ENCODE measurements at places on chromosomes 3 and 15.
A peak's percentile ranks its signal among the peaks of the same experiment; 100 is the strongest.

DNA sequence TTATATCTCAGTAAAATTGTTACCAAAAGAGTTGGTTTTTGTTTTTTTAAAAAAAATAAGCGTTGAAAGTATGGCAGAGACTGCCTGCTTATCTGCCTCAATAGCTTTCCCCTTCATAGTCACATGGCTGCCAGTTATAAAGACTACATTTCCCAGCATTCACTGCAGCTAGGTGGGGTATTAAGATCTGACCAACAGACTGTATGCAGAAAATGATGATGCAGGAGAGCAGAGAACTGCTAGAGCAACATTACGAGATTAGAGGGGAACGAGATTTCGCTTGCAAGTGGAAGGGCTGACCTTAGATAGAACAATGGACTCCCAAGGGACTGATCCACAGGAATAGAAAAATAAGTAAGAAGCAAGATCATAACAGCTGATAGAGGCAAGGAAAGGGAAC lies 14.3 kb downstream of the RHOA start:
- no peak for DNase-seq

DNA sequence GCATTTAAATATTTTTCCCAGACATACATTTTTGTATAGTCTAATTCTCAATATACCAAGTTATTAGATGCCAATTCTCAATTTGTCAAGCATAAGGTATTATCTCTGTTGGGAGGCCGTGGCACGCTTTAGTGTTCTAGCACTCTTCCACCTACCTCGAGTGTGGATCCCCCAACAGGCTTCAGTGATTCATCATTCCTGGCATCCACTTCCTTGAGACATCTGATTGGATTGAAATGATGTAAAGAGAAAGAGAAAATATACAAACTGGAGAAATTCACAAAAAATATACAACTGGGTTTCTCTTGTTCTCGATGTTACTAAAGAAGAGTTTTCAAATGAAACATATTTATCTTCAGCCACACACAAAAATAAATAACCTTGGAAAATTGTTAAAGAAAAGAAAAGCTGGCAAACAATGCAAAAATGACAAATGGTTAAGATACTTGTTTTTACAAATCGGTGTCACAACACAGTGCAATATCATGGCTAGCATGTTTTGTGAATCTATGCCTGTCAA lies 218.0 kb upstream of the CDIN1 start:
- DNase-seq: no peak

DNA sequence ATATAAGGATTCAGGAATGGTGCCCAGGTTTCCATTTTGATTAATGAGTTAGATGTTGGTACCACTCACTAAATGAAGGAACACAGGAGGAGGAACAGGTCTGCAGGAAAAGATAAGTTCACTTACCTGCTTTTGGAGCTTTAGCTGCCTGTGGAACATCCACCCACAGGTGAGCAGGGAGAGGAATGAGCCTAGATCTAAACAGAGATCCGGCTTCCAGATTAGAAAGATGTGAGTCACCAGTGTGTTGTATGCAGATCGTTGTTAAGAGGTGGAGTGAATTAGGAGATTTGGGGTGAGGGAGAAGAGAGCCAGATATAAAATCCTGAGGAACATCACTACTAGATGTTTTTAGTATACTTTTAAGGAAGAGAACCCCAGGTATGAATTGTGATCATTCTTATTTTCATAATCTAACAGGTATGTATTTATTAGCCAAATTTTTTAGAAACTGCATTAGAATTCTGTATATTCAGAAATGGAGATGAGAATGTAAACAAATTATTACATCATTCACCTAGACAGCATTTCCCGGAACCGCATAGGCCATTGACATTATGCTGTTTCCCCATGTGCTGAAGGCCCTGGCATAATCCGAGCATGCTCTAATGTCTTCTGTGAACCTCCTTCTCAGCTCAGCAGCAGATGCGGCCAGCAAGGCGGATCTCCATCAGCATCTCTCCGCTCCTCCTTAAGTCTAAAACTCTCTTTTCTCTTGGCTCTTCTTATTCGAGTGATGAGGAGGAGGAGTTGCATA lies 118.2 kb downstream of the KLHL25 start:
- DNase-seq: no peak

- DNase-seq: no peak
Measured at GRCh38 chr15:63830113-63830512, 3.6 kb downstream of the HERC1 start.

GRCh38 chr15:60720493-60721256 lies 241.7 kb upstream of the ICE2 start:
- peak; percentile 67 for DNase-seq

DNA sequence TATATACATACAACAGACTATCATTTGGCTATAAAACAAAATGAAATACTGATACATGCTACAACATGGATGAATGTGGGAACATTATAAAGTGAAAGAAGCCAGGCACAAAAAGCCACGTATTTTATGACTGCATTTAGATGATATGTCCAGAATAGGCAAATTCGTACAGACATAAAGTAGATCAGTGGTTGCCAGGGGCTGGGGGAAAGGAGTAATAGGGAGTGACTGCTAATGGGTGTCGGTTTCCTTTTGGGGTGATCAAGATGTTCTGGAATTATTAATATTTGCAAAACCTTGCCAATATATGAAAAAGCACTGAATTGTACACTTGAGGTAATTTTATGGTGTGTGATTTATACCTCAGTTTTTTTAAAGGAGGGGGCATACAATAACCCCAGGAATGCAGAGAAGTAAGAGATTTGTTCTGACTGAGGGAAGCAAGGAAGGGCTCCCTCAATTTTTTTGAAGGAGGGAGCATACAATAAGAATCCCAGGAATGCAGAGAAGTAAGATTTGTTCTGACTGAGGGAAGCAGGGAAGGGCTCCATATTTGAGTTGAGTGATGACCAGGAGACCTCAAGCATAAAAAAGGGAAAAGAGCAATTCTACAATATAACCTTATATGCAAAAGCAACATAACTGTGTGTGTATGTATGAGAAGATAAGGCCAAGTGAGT lies 6.2 kb downstream of the PSMD6 start:
- no peak for DNase-seq

DNA sequence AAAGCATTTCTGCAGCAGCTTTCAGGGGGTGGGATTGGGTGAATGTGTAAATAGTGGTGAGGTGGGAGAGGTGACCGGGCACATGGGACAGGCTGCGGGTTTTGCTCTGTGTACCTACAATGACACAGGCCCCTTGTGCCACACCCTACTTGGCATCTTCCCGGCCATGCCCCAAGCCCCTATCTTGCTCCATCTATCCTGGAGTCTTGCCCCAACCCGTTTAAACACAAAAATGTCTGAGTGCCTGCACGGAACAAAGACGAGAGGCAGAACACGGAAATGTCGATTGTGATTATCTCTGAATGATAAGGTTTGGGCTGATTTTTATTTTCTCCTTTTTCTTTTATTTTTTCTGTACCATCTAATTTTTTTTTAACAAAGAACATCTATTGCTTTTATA lies 46.0 kb upstream of the SLC6A1 start:
- no peak for DNase-seq

DNA sequence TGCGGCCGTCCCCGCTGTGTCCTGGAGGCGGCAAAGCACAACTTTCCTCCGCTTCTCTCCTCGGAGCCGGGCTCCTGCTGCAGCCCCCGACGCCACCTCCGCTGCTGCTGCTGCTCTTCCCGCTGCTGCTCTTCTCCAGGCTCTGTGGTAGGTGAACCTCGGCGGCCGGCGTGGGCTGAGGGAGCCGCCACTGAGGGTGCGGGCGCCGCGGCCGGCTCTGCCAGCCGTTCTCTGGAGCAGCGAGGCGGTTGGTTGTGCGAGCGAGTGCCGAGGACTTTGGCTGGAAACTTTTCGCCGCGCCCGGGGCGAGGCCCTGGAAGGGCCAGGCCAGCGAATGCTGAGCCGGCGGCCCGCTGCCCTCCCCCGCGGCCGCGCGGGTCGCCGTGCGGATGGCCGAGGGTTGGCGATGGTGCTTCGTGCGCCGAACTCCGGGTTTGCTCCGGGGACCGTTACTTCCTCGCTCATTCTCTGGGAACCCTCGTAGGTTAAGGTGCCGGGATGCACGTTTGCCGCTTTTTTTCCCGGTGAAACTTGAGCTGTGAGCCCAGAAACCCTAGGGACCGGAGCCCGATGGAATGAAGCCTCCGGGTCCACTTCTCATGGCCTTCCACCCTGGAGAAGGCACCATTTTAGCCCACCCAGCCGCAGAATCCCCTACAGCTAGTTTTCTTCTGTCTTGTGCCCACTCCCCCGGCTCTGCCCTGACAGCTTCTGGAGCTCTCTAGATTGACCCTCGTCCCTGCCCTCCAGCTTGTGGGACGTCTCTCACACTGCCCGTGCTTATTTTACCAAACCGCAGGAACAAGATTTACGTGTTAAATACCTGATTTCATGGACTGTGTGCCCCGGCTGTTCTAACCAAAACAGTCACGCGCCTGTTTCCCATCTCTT lies 660 bp downstream of the NECTIN3 start:
- peak; percentile 25 for DNase-seq

DNA sequence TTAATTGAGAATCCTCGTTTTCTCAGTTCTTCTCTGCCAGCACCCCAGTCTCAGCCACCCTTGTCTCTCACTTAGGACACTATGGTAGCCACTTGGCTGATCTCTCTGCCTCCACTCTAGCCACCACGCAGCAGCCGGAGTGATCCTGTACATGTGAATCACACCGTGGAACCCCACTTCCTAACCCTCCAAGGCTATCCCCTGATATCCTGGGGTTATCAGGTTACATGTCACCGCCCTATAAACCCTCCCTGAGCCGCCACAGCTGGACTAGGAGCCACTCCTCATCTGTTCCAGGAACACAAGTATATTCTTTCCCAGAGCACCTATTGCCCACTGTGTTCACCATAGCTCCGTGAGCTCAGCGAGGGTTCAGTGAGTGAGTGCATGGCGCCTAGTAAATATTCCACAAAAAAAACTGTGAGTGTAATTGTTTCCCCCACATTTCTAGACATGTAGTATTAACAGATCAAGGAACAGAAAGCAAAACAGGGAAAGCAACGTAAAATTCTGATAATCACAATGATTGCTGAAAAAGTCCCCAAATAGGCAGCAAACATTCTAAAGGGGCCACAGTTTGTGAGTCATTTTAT lies 661 bp upstream of the PARP14 start:
- DNase-seq: no peak

GRCh38 chr3:56197991-56198390 lies 270.3 kb downstream of the ERC2 start:
- no peak for DNase-seq

GRCh38 chr3:23785097-23785645 lies 20.6 kb upstream of the UBE2E1 start:
- DNase-seq: no peak

DNA sequence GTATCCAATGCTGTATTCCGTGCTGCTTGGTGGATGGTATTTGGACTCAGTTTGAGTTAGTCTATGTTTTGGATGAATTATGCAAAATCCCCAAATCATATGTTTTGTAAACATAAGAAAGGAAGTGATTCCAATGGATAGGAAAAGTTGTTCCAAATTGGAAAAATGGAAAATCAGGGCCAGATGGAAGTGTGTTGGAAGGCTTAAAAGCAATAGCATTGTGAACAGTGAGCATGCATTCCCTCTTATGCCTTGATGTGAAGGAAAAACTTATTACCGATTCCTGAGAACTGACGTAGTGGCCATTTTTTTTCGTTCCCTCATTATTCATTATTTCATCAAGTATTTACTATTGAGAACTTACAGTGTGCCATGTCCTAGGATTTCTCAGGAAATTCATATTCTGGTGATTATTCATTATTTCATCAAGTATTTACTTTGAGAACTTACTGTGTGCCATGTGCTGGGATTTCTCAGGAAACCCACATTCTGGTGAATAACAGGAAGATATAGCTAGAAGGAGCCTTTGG lies 144.1 kb upstream of the TPRG1 start:
- DNase-seq: no peak

- DNase-seq: no peak
Measured at GRCh38 chr3:38354588-38355330, 8.2 kb downstream of the XYLB start.

DNA sequence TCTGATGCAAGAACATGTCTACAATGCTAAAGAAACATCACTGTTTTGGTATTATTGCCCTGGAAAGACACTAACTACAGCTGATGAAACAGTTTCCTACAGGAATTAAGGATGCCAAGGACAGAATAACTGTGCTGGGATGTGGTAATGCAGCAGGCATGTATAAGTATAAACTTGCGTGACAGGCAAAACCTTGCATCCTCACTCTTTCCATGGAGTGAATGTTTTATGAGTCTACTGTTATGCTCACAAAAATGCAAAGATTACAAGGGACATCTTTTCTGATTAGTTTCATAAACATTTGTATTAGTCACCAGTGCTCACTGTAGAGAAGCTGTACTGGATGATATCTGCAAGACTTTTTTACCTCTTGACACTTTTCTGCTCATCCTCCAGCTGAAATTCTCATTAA lies 143.6 kb downstream of the NAALADL2 start:
- no peak for DNase-seq

DNA sequence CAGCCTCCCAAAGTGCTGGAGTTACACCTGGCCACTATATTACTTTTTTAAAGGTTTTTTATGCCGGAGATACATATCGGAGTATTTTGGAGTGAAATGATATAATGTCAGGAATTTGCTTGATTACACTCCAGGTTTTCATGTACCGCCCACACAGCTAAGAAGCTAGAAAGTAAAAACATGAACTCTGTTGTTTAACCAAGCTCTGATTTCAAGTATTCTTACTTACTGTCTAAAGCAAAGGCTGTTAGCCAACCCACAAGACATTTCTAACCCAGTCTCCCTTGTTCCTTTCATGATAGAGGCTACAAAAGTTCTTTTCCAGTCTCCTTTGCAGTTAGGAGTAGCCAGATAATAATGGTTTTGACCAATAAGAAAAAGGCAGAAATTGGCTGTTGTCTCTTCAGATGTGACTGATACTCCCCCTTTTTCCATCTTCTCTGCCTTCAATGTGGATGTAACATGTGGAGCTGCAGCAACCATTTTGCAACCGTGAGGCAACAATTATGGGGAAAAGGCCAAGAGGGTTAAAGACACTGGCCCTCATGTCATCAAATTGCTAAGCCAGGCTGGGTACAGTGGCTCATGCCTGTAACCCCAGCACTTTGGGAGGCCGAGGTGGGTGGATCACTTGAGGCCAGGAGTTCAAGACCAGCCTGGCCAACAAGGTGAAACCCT lies 6.1 kb upstream of the CP start:
- no peak for DNase-seq

DNA sequence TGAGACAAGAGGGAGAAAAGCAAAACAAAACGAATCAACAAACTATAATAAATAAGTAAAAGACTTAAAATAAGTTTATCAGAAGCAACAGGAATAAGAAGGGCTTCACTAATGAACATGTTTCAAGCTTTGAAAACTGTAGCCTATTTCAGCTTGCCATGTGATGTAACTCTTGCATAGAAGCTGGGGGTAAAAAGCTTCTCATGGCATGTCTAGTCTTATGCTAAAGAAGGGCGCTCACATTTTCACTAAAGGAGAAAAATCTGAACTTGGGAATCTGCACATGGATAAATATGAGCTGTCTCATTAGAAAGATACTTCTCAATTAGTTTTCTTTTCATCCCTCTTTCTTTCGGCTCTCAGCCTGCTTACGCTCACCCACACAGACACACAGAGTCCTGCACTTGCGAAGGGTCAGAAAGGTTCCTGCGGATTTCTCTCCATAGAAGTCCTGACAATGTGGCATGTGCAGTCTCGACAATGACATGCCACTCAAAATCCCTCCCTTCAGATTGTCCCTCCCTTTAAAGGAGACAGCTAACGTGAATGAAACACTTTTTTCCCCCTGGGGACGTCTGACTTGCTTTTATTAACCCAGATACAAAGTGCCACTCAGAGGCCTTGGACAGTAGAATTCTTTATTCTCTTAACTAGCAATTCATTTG lies 568.9 kb upstream of the NR2F2 start:
- DNase-seq: no peak

GRCh38 chr3:52851348-52851747 lies 16.5 kb upstream of the MUSTN1 start:
- DNase-seq: peak; percentile 34

- no peak for DNase-seq
Measured at GRCh38 chr3:49121132-49121736, 611 bp upstream of the USP19 start.
